ENCODE measurements at places on chromosomes 7 and 10. TPM values are rescaled to one million over a fixed set of nuclear protein-coding genes. Genes with fewer than 3 reads are reported as not detected.
A peak's percentile ranks its signal among the peaks of the same experiment; 100 is the strongest.

DNA sequence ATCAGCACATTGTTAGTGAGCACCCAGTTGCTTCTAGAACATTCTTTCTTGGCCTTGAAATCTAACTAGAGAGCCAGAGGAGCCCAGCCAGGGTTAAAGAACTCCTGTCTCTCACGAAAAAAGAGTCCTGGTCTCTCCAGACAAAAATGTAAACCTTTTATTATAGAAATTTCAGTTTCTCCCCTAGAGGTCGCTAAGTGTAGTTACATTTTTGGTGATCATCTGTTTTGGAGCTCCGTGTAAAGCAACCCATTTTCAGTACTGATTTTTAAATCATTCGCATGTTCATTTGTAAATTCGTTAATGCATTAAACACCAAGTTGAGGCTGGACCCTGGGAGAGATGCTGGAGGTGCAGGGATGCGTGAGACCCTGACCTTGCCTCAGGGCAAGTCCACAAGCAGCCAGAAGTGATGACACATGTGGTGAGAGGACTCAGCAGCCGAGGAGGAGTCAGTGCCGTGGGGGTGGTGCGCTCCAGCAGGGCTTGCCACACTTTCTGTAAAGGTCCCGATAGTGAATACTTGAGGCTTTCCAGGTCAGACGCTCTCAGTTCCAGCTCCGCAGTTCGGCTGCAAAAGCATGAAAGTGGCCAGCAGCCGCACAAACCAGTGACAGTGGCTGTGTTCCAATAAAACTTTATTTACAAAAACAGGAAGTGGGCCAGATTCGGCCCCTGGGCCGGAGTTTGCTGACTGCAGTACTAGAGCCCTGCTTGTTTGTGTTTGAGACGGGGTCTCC is 578.6 kb upstream of the FOXK1 start:
- DNase-seq, result no peak

- no peak for DNase-seq
Measured at GRCh38 chr7:3207387-3207902, 93.6 kb upstream of the SDK1 start.

- no peak for DNase-seq
Measured at GRCh38 chr7:25246306-25246705, 18.0 kb upstream of the NPVF start.

DNA sequence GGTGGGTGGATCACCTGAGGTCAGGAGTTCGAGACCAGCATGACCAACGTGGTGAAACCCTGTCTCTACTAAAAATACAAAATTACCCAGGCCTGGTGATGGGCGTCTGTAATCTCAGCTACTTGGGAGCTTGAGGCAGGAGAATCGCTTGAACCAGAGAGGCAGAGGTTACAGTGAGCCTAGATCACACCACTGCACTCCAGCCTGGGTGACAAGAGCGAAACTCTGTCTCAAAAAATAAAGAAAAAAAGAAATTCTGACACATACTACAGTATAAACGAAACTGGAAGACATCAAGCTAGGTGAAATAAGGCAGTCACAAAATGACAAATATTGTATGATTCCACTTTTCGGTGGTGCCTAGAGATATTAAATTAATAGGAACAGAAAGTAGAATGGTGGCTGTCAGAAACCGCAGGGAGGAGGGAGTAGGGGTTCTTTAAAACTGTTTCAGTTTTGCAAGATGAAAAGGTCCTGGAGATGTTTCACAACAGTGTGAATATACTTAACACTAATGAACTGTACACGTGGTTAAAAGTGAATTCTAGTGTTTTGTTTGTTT is 23.2 kb downstream of the PILRA start:
- peak; percentile 56 for DNase-seq

DNA sequence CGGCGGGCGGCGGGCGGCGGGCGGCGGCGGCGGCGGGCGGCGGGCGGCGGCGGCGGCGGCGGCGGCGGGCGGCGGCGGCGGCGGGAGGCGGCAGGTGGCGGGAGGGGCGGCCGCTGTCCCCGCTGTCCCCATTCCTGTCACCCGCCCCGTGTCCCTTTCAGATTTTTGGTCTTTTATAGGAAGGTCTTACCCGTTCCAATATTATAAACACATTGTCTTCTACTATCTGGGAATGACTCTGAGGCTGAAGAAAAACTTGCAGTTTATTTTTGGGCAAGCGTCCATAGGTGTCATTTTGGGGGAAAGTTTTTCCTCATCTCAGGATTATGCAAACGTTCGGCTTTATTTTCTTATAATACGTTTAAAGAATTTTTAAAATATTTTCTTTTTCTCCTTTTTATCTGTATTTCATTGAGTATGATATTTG is 578 bp downstream of the ZNF713 start:
- no peak for DNase-seq

DNA sequence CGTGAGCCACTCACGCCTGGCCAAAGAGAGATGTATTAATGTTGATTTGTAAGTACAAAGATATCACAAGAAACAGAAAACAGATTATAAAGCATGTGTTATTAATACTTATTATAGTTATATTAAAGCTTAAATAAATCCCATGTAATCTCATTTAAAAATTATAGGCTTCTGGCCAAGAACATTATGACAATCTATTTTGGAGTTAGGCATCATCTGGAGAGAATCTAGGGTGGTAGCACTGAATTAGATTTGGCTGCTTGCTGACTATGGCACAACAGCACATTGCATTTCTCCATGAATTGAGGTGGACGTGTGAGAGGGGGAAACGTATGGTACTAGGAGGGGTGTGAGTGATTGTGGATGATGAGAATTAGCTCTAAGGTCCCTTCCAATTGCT is 16.8 kb upstream of the SLC16A12 start:
- DNase-seq, result no peak

Gene PRKCQ
- total RNA-seq, result under 0.01 TPM

Gene ZCCHC24
- total RNA-seq, result 36.7 TPM

Gene CTNNA3
- total RNA-seq, result not detected

Gene ACHE
- not detected for total RNA-seq

Gene FOXP2
- 0.86 TPM for total RNA-seq

Gene HECW1
- 1.7 TPM for total RNA-seq

Gene CCL24
- not detected for total RNA-seq
